Suppressor macrophage (primary cell): ENCODE measurements at places on chromosomes 7 and 10.
A peak's percentile ranks its signal among the peaks of the same experiment; 100 is the strongest.

DNA sequence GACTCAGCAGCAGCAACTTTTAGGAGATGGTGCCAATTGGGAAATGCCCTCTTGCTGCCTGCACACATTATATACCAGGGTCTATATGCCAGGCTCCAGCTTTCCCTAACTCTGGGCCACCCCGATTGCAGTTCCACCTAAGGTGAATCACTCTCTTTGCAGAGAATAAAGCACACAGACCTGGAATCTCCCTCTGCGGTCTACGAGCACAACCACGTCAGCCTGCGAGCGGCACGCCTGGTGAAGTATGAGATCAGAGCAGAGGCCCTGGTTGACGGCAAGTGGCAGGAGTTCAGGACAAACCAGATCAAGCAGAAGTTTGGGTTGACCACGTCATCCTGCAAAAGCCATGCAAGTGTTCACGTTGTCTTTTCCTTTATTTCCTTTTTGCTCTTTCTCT, 38.2 kb upstream of the PLEKHA1 start:
- DNase-seq = no peak

GRCh38 chr7:46710927-46711326, 789.9 kb upstream of the IGFBP3 start:
- no peak for DNase-seq

DNA sequence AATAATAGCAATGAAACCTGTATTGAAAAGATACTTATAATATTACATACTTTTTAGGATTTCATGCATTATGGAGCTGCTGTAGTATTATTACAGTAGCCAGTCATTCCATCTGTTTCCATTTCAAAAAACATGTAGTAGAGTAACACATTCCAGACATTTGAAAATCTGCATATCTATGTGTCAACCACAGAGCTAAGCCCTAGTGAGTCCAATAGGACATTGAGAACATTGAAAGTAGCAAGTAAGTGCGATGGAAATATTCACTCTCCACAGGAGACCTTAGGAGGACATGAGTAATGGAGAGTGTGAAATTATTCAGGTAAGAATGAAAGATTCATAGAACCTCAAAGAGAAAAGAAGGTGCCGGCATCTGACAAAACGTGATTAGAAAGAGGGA, 15.3 kb downstream of the NSMCE4A start:
- DNase-seq = no peak

- DNase-seq = no peak
Observed at GRCh38 chr7:71026680-71027079, 105.3 kb upstream of the GALNT17 start.

DNA sequence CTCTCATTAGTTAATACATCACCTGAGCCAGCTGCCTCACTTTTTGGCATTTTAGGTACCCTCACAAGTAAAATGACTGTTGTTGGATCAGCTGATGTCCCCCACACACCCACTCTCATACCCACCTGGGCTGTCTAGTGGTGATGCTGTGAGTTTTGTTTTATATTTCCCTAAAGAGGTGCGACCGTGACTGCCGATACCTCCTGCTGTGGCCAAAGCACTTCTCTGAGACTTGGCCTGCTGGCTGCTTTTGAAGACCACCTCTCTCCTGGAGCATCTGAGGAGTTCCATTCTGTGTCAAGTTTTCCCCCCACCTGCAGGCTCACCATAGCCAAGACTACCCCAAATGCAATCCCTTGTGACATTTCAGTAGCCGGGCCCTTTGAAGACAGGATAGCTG, 6.4 kb upstream of the ACSL5 start:
- DNase-seq = no peak

DNA sequence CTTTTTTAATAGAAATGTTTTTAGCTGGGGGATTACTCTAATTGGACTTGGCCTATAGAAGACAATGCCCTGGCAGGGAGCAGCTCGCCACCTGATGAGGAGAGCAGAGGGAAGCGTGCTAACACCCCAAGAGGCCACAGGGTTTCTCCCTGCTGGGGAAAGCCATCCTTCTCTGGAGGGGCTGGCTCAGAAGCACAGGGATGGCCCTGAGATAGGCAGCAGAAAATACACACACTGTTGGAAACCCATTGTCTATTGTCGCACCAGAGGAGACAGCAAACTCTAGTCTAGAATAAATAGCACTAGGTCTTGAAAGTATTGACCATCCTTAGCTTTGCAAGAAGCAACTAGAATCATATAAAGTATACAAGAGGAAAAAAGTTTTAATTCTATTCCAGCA, 5.4 kb downstream of the COBL start:
- DNase-seq = no peak

GRCh38 chr7:90726623-90727022, 130.5 kb downstream of the CDK14 start:
- DNase-seq = no peak

DNA sequence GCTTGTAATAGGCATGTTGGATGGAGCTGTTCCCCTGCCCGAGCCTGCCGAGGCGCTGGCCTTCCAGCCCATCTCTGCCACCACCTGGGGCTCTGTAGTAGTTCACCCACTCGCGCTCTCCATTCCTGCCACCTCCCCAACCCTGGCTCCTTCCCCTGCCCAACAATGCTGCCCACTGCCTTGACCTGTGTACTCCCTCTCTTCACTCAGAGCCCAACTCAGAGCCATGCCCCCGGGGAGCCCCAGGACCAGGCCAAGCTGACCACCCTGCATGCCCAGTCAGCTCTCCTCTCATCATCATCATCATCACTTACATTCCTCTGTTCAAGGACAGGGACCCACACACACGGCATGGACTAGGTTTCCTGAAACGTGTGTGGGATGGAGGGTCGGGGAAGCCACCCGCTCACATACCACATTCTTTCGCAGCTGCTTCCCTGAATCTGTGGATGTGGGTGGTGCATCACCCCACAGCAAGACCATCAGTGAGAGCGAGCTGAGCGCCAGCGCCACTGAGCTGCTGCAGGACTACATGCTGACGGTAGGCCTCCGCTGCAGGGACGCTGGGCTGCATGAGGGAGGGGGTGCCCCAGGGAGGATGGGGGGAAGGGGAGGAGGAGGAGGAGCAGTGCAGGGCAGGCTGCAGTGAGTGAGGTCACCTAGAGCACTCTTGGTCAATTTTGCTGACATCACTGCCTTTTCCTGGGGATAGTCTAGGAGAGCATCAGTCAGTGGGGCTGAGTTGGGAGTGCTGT, 15.6 kb downstream of the NACAD start:
- DNase-seq = no peak

DNA sequence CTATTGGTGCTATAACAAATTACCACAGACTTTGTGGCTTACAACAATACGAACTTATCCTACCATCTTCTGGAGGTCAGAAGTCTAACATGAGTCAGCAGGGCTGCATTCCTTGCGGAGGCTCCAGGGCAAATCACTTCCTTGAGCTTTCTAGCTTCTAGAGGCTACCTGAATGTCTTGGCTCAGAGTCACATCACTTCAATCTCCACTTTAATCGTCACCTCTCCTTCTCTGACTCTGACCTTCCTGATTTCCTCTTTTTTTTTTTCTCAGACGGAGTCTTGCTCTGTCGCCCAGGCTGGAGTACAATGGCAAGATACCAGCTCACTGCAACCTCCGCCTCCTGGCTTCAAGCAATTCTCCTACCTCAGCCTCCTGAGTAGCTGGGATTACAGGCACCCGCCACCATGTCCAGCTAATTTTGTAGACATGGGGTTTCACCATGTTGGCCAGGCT, 44.6 kb upstream of the ANAPC16 start:
- DNase-seq = peak; percentile 44

- DNase-seq = peak; percentile 66
Observed at GRCh38 chr7:83936056-83936708, 258.4 kb downstream of the SEMA3A start.

- DNase-seq = no peak
Observed at GRCh38 chr7:74443543-74444247, 10.0 kb upstream of the GTF2IRD1 start.

GRCh38 chr7:83492802-83493201, 156.1 kb downstream of the SEMA3E start:
- no peak for DNase-seq

- DNase-seq = no peak
Observed at GRCh38 chr10:44990302-44990655, 10.4 kb upstream of the ZNF22 start.

DNA sequence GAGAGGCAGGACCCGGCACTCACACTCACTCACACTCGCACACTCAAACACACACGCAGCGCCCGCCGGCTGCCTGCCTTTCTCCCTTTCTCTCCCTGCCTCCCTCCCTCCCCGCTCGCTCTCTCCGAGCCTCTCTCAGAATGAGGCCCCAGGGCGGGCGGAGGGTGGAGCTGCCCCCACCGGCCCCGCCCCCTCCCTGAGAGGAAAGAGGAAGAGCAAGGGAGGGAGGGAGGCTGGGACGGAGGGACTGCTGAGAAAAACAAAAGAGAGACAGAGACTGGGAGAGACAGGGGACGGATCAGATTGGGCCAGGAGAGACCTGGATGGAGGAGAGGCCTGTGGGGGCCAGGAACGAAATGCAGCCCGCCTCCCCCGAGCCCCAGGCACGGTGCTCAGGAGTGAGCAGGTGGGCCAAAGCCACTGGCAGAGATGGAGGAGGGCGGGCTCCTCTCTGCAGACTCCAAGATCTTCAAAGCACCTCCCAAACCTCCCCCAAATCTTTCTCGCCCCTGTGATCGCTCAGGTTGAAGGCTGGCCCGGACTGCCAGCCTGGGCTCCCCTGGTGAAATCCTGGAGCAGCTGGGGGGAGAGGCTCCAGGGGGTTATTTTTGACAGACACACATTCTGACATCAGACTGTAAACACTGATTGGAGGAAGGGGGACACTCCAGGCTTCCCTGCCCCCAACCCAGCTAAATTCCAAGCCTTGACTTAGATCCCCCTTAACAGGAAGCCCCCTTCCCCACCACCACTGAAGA, 5.1 kb downstream of the LDB1 start:
- peak; percentile 94 for DNase-seq

DNA sequence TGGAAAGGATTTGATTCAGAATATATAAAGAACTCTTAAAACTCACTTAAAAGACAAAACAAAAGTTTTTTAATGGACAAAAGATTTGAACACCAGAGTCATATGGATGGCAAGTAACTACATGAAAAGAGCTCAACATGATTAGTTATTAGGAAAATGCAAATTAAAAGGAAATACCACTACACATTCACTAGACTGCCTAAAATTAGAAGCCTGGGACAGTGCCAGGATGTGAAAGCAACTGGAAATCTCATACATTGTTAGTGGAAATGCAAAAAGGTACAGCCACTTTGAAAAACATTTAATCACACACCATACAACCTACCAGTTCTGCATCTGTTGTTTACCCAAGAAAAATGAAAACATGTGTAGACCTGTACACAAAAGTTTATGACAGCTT, 48.8 kb downstream of the RALA start:
- no peak for DNase-seq

DNA sequence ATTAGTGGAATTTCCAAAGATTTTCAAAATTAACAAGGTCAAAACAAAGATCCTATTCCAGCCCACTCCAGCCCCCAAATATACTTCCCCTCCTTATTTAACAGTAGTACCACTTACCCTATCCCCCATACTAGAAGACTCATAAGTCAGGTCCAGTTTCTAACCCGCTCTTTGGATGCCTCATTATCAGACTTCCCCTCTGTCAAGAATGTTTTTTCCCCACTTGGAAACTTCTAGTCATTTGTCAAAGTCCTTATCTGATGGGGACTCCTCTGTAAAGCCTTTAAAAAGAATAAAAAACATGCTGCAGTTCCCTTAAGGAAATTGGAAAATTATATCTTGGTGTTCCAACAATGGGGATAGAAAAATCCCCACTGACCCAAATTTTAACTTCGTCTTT, 70.1 kb downstream of the IMMP2L start:
- DNase-seq = no peak

DNA sequence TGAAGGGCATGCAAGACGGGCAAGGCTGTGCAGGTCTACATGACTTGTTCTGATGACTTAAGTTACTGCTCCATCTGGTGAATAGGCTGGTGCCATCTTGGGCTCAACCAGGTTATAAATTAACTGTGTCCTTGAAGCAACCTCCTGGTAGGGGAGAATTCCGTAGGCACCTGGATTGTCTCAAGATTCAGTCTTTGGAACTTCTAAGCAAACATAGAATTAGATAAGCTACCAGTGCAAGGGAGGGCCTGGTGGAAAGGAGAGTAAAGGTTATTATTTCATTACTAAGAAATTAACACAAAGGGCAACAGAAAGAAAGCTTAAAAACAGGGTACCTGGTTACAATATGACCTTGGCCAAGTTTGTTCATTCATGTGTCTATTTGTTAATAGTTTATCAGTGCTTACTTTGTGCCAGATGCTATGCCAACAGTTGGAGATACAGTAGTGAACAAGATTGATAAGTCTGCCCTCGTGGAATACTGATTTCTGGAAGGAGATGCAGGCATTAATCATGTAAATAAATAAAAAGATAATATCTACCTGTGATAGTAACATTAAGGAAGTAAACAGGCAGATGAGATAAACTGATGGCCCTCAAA, 107.0 kb upstream of the PALS2 start:
- no peak for DNase-seq

- DNase-seq = peak; percentile 89
Observed at GRCh38 chr10:114174695-114175188, 739 bp upstream of the CCDC186 start.

DNA sequence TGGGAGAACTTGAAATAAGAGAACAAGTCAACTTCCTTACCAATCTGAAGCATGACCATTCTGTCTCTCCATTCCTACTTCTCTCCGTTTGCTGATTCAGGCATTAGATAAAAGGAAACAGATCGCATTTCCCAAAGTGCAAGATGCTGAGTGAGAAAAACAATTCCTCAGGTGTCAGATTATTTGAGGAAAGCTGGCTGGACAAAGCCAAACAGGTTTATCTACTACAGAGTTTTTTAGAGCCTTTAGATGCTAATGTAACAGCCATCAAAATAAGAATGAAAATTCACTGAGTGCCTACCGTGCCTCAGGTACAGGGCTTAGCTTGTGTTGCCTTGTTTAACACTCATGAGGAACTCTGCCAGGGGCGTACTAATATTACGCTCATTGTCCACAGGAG, 135.9 kb upstream of the MBL2 start:
- DNase-seq = no peak

DNA sequence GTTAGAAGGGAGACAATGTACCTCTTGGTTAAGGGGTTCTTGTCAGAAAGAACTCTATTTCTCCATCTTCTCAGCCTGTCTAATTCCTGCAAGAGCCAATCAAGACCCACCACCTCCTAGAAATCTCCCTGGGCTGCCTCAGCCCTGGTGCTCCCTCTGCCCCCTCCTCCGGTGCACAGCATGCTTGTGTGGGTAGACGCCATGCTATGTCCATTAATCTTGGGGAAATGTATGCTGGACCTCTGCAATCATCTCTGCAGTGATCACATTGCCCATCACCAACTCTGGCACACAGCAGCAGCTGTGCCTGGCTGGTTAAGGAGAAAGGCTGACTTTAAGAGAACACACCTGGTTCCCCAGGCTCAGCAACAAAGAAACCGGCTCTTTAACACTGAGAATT, 37.3 kb downstream of the SH3PXD2A start:
- DNase-seq = no peak

GRCh38 chr10:24929056-24929544, 23.3 kb downstream of the PRTFDC1 start:
- no peak for DNase-seq

GRCh38 chr10:124478515-124478914, 16.9 kb downstream of the LHPP start:
- DNase-seq = no peak

GRCh38 chr7:136728945-136729344, 139.5 kb upstream of the CHRM2 start:
- no peak for DNase-seq

GRCh38 chr10:86259901-86260562, 106.6 kb downstream of the GRID1 start:
- no peak for DNase-seq
